ENCODE measurements at places on chromosomes 1 and 21.

- no peak for DNase-seq
Observed at GRCh38 chr1:159832309-159832708, 5.6 kb downstream of the SLAMF8 start.

DNA sequence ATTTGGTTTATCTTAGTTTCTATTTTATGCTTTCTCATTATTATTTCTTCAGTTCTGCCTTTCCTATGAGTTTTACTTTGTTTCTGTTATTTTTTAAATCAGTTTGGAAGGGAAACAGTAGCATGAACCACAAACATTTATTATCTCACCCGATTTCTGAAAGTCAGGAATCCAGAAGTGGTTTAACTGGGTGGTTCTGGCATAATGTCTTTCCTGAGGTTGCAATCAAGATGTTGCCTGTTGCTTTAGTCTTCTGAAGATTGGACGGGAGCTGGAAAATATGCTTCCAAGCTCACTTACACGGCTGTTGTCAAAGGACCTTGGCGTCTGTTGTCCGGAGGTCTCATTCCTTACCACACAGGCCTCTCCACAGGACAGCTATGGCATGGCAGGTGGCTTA, 50.4 kb downstream of the SNRPE start:
- DNase-seq: no peak

- no peak for DNase-seq
Observed at GRCh38 chr21:29186246-29186645, 55.8 kb downstream of the MAP3K7CL start.

DNA sequence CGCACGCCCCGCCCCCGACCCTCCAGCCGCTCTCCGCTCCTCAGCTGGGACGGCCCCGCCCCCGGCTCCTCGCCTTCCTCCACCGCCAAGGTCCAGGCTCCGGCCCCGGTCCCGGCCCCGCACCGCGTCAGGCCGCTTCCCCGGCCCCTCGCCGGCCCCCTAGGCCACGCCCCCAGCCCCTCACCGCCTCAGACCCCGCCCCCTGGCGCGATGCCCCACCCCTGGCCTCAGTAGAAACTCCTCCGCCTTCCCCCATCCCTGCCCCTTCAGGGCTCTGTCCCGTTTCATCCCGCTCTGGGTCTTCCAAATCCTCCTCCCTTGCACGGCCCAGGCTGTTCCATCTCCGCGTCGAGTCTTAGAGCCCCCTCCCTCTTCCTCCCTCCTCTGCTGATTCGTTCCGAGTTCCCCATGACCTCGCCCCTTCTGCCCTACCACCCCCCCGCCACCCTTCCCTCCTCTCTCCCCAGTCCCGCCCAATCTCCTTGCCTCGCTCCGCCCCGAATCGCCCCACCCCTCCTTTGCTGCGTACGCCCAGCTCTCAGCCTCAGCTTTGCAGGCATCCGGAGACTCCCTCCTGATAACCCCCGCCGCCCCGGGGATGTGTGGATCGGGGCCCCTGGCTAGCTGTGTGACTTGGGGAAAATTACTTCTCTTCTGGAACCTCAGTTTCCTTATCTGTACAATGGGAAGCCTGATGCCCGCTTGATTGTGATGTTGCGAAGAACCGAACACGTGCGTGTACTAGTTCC, 448 bp upstream of the ASAP3 start:
- peak; percentile 90 for DNase-seq

DNA sequence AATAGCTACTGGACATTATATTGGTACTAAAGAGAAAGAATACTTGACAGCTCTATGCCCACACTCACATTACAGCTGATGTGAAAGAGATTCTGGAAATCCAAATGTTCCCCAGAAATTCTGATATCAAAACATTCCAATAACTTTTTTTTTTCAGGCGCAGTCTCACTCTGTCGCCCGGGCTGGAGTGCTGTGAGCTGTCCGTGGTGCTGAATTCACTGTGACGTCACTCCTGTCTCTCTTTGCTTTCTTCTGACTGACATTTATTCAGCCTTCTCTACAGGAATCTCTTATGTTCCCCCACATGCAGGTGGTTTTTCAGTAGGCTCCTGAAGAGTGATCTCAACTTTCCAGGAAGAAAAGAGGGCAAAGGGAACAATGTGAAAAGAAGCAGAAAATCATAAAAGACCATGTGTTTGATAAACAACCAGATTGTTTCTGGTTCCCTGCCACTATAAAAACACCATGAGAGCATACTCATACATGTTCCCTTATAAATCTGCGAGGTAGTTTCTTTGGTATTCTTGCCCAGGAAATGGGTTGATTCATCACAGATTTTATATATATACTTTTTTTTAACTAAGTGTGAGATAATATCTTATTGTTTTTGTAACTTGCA, 6.2 kb downstream of the S100A7A start:
- DNase-seq: peak; percentile 92

GRCh38 chr21:37550618-37551330, 184.2 kb downstream of the DYRK1A start:
- DNase-seq: no peak

- DNase-seq: no peak
Observed at GRCh38 chr1:67126111-67126746, 8.5 kb downstream of the C1orf141 start.

- no peak for DNase-seq
Observed at GRCh38 chr1:209710093-209710492, 5.4 kb downstream of the HSD11B1 start.

- DNase-seq: no peak
Observed at GRCh38 chr1:109769330-109770078, 5.8 kb upstream of the EPS8L3 start.

GRCh38 chr1:212189352-212189738, 95.9 kb upstream of the PPP2R5A start:
- DNase-seq: no peak

- DNase-seq: no peak
Observed at GRCh38 chr1:18854331-18855025, 5.0 kb downstream of the TAS1R2 start.

Measured in mesothelial cell of epicardium (in vitro differentiated cells).